ENCODE measurements at places on chromosomes 5 and 9.

DNA sequence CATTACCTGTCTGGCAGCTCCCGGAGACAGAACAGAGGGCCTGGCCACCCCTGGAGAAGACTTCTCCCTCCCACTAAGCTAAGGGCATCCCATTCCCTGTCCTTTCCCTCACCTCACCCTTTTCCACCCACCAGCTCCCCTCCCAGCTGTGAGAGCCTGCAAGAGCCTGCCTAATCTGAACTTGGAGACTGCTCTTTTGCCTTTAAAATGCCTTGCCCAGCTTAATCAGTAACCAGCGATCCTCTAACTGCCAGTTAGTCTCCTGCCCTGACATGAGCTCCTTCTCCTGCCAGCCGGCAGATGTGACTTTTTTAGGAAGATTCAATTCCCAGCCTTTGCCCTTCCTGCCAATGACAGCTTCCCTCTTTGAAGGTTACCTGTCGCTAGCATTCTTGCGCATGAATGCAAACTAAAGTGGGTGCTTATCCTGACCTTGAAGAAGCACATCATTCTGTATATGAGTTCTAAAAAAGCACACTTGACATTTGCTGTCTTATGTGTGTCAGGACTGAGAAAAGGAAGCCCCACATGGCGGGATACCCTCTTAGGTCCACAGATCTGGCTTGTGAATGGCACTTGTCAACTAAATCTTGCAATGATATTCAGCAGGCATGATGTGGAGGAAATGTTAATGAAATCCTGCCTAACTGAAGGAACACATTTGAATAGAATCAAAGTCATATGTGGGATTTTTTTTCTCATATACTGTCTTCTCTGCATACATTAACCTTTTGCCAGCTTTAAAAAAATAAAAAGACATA, 411.2 kb upstream of the SLC30A5 start:
- no peak for DNase-seq

DNA sequence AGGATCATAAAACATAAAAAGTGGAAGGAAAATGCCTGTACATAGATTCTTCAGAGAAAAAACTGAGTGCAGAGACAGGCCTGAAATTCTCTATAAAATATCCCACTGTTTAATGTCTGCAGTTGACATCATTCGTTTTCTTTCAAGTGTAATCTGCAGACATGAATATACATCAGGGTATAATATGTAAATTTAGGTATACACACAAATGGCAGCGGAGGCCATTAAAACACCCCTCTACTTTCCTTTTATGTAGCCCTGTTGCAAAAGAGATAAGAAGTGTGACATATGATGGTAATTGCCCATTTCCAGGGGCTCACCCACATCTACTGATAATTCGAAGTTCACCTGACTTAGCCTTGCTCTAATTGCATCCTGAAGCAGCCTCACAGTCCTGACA, 164.3 kb downstream of the SLC24A2 start:
- DNase-seq = no peak

DNA sequence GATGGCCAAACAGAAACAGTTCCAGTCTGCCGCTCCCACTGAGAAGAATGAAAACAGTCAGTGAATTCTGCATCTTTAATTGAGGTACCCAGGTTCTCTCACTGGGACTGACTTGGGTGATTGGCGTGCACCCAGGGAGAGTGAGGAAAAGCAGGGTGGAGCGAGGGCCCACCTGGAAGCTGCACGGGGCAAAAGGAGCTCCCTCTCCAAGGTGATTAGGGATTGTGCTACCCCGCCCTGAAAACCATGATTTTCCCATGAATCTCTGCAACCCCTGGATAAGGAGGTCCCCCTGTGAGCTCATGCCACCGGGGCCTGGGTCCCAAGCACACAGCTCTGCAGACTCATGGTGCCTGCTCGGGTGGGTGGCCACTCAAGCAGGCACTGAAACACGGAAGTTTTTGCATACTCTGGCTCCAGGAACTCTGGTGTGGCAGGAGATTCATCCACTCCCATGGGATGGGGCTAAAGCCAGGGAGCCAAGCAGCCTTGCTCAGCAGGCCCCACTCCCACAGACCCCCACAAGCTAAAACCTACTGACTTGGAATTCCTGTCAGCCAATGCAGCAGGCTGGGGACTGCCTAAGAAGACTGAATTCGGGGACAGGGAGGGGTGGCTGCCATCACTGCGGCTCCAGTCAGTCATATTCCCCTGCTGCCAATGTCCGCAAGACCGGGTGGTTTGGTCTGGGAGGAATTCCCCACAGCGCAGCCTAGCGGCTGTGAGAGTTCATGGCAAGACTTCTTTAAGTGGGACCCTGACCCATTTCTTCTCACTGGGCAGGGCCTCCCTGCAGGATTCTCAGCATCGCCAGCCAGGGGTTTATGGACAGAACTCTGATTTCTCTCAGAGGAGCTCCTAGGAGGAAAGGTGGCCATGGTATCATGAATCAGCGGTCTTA, 652.2 kb upstream of the RGMB start:
- DNase-seq = no peak

GRCh38 chr9:38761999-38762398, 42.1 kb upstream of the FAM240B start:
- no peak for DNase-seq

GRCh38 chr5:71887680-71888079, 168.6 kb downstream of the CARTPT start:
- no peak for DNase-seq

DNA sequence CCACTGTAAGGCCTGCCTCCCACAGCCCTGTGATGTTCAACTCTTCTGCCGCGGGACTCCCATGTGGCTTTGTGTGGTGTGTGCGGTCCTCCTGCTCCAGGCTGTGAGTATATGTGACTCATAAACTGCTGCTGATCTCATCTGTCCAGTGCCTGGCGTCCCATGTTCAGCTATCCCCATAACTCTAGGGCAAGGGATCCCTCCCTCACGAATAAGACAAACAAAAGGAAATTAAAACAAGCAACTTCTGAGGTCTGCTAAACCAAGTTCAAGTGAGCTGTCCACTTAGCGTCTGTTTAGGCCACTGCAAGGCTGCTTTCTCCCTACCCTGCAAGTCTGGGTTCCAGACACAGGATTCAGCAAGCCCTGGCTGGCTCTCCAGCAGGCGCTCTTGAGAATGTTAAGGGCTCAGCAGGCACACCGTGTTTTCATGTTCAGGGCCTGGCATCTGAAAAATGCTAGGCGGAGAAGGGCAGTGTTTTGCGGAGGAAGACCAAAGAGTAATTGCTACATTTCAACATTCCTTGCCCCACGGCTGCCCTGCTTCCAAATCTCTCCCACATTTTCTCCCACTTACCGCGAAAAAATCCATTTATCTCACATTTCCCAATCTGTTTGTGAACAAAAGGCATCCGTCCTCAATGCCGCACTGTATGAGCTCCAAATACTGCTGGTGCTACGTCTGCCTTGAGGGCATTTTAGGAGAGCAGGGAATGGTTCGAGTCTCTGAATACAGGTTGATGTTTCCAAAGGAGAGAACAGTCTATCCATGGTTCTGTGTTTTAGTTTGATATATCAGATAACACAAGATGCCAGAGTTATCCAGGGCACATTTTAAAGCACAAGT, 280.2 kb downstream of the SEMA5A start:
- no peak for DNase-seq

Data from substantia nigra (tissue), 51 donors.